ENCODE measurements at places on chromosomes 3 and 15.

- DNase-seq = no peak
These were observed 27.4 kb downstream of the BTD start for GRCh38 chr3:15628967-15629366.

DNA sequence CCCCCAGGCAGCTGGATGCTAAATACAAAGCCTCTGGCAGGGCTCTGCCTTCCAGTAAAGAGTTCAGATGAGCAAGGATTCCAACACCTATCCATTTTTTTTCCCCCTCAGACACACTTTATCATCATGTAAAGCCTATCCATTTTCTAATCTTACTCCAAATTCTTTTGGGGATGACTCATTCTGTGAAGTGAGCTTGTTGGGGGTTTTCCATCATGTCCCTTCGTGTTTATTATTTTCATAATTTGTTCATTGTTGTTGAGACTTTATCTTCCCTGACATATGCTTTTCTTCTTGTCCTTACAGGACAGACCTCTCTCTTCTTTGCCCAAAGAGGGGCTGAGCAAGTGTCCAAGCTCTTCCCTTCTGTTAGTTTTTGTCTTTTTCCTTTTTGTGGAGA, 34.7 kb upstream of the SH3BP5 start:
- DNase-seq = no peak

GRCh38 chr3:9028134-9028533, 64.9 kb upstream of the RAD18 start:
- DNase-seq = no peak

DNA sequence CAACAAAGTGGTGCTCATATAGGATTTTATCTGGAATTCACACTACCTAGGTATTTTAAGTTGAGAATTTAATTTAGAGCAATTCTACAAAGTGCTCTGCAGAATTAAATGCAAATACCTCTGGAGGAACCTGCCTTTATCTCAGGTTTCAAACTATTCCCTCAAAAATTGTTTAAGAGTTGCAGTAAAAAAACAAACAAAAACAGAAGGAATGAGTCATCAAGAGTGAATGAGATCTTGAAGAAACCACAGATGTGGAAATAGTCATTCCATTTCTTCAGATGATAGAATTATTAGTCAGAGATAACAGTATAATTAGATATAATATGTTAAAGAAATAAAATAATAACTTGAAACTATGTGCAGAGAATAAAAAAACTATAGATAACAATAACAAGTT, 80.8 kb upstream of the SCN5A start:
- DNase-seq = no peak

DNA sequence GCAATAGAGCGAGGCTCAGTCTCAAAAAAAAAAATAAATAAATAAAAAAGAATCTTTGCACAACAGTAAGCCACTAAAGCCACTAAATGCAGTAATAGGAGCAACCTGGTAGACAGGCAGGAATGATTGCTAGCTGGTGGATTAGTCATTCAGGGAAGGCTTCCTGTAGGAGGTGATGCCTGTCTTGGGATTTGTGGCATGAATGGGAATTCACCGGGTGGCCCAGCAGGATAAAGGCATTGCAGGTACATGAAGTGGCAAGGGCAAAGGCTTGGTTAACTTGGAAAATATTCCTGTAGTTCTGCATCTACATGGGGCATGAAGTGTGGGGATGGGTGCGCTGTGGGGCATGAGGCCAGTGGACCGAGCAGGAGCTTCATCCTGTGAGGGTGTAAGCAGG, 94.5 kb downstream of the IQSEC1 start:
- DNase-seq = no peak

DNA sequence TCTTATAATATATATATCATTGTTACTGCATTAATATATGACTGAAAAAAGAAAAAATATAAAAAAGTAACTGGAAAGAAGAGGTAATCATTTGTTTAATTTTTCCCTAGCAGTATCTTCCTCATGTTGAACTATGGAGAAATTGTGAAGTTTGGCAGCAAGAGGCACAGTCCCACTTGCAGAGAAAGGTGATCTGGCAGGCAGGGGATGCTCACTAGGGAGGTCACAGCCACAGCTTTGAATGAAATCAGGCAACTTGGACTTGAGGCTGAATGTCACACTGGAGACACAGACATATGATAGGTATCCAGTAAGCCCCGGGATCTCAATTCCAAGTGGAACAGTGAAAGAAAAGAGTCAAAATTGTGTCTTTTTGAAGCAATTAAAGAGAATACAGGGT, 149.9 kb upstream of the RORA start:
- DNase-seq = no peak

GRCh38 chr3:189635339-189635738, 4.2 kb downstream of the TP63 start:
- no peak for DNase-seq

DNA sequence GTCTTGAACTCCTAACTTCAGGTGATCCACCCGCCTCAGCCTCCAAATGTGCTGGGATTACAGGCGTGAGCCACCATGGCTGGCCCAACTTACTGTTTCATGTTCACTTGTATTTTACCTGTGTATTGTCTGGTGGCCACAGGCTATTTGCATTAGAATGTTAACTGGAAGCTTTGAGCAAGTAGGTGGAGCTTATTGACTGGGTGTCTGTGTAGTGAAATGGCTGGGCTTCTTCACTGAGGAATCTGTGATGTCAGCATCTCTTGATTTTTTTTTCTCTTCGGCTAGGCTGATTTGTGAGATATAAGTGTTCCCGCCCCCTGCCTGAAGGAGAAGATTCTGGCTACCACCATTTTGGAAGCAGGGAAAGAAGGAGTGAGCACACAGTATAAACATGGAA, 237.8 kb upstream of the PEX5L start:
- no peak for DNase-seq

DNA sequence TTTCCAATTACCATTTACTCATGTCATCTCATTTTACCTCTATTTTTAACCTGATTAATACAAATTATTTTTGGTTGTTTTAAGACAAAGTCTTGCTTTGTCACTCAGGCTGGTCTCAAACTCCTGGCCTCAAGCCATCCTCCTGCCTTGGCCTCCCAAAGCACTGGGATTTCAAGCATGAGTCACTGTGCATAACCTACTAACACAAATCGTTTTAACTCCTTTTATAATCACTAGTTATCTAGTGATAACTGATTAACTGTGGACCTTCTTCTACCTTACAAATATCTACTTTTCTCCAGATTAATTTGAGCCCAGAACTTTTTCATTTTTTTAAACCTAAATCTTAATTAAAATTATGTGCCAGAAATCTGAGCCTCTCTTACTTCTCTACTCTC, 4.6 kb downstream of the ATP13A3 start:
- no peak for DNase-seq

DNA sequence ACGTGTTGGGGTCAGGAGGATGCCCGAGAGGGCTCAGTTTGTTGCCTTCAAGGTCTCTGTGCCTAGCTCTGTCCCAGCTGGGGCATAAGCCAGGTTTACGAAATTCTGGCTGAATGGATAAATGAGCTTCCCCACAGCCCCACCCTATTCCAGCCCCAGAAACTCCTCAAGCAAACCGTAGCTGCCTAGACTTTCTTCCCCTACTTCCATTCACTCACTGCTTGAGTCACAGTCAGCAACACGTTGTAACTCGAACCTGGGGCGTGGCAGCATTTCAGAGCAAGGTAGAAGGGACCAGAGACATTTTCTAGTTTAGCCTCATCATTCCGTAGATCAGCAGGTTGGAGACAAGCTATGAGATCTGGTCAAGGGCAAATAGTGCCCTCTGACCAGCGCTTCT, 24.2 kb downstream of the NMNAT3 start:
- DNase-seq = no peak

DNA sequence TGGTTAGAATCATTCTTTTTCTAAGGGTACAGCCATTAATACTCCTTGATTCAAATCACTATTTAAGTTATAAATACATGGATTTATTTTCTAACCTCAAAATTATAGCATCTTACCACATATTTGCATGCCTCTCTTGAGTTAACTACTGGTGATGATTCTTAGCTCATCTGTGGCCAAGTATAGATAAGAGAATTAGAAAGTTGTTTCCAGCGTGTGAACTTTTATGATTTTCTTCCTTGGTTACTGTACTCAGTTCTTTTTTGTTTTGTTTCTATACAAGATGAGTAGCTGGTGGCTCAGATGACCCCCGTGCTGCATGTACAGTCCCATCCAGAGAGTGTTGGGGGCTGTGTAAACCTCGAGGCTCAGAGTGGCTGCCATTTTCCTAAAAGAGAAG, 124.6 kb downstream of the IGF1R start:
- DNase-seq = no peak

DNA sequence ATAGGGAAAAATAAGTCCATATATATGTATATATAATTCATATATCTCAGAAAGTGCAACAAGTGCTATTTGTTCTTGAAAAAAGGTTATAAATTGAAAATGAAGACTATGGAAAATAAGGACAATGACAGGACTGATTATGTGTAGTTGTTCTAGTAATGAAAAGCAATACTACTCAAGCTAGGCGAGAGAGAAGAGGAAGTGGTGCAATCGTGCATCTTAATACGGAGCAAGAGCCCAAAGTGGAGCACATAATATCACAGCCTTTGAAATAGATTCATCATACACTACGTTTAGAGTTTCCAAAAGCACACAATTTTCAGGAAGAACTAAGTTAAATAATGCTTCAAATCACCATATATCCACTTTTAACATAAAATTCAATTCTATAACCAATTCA, 87.9 kb downstream of the ULK4 start:
- DNase-seq = no peak

Data from stimulated activated CD4-positive, alpha-beta T cell treated with anti-CD3 and anti-CD28 coated beads, Interleukin-15, amount 100 ng/mL, for 1 hour (primary cell).